ENCODE measurements at places on chromosomes 7 and 10.

GRCh38 chr7:4603843-4604231 lies 78.3 kb upstream of the FOXK1 start:
- no peak for DNase-seq

- DNase-seq, result no peak
These were observed 33.2 kb upstream of the MKRN1 start for GRCh38 chr7:140512317-140513000.

DNA sequence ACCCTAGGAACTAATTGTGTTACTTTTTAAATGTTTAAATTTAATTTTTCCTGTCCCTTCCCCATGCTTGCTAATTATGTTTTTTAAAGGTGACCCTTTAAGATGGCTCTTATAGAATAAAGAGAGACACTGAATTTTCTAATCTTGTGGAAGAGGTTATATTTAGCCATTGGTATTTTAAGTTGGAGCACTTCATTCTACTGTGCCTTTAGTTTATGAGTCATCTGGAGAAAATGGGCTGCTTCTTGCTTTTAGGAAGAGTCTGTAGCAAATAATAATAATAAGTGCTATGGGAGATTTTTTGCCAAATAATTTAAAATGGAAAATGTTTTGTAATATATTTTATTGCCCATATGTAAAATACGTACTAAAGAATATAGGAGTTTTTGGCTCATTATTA lies 139.7 kb downstream of the ADK start:
- DNase-seq, result no peak

GRCh38 chr10:116792817-116793216 lies 50.5 kb upstream of the HSPA12A start:
- DNase-seq, result no peak

DNA sequence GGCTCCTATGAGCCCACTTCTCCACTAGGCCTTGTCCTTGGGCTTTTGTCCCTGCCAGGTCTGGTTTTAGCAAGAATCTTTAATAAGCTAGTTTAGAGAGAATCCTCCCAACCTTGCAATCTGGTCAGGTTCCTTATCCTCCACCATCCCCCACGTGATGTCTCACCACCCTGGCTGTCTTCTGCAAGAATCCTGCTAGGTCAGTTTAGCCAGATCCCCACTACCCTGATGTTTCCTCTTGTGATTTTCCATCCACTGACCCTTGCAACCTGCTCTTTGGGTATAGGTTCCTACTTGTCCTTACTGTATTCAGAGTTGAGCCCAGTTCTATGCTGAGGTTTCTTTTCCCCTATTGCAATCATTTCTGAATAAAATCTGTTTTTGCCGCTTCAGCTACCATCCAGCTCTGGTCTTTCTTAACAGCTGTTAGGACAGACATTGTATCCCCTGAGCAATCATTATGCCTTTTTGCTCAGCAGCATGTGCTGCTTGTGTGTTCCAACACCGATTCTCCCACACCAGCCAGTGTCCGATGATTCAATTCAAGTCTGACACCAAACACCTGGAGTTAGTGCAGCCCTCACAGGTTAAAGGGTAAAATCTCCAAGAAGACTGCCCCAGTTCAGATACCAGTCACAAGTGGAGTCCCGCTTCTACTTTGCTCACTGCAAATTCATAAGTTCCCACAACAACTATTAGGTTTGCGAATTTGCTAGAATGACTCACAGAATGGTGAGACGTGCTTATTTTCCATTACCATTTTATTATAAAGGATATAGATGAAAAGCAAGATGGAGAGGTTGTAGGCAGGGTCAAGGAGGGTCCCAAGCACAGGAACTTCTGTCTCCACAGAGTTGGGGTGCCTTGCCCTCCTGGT lies 62.2 kb upstream of the ADCY1 start:
- no peak for DNase-seq

DNA sequence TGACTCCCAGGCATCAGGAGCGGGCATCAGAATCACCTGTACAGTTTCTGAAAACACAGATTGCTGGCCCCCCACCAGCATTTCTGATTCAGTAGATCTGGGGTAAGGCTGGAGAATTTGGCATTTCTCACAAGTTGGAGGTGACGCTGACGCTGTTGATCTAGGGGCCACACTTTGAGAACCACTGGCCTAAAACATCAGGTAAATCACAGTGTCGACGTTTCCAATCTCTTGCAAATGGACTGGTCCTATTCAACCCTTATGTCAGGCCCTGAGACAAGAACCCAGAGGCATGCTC lies 564.0 kb downstream of the KCNMA1 start:
- DNase-seq, result no peak

GRCh38 chr7:111729483-111729882 lies 167.2 kb upstream of the IMMP2L start:
- DNase-seq, result no peak

DNA sequence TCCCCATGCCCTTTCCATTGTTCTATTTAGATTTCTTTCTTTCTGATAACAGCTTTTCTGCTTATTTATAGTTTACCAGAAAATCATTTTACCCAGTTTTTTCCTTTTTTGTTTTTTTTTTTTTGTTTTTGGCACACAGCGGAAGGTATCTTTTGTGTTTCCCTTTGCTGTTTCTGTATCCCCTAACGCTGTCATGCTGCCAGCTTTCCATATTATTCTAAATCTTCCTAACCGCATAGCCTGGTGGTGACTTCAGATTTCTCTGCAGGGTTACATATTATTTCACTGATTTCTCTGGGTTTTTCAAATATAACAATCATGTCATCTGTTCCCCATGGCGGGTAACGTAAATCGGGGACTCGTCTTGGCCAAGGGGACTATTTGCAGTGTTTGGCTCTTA lies 4.0 kb upstream of the SLC29A4 start:
- DNase-seq, result no peak

DNA sequence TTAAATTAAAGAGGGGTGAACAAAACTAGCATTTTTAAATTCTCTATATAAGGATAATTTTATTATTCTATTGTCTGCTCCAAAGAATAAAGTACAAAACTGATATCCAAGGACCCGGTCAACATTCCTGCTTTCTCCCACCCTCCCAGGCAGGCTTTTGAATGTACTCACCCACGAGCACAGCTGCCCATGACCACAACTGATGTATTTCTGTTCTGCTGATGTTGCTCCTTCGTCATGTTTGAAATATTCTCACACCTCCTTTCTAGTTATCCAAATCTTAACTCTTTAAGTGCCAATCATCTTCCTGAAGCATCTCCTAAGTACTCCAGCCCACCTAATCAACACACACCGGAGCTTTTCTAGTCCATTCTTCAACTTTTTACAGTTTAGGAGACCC lies 46.7 kb downstream of the CALD1 start:
- DNase-seq, result no peak

GRCh38 chr7:35735396-35735795 lies 40.5 kb upstream of the HERPUD2 start:
- no peak for DNase-seq

DNA sequence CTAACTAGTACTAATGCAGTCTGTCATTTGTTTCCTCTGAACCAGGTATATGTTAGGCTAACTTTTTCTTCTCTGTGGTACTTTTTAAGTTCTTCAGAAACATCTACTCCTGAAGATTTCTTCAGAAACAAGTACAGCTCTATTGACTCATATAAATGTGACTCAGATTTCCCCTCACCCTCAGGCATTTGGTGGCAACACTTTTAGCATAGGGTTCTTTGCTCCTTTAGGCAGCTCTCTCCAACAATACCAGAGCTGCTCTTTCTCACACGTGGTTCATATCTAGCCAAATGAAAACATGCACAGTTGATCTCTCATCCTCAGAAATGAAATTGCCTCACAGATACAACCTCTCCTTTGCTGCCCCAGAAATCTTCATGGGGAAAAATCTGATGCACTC lies 939.8 kb downstream of the SORCS1 start:
- DNase-seq, result no peak

- no peak for DNase-seq
These were observed 14.4 kb upstream of the SAMD9 start for GRCh38 chr7:93132216-93132615.

GRCh38 chr10:36468620-36469019 lies 656.8 kb upstream of the ANKRD30A start:
- DNase-seq, result no peak

DNA sequence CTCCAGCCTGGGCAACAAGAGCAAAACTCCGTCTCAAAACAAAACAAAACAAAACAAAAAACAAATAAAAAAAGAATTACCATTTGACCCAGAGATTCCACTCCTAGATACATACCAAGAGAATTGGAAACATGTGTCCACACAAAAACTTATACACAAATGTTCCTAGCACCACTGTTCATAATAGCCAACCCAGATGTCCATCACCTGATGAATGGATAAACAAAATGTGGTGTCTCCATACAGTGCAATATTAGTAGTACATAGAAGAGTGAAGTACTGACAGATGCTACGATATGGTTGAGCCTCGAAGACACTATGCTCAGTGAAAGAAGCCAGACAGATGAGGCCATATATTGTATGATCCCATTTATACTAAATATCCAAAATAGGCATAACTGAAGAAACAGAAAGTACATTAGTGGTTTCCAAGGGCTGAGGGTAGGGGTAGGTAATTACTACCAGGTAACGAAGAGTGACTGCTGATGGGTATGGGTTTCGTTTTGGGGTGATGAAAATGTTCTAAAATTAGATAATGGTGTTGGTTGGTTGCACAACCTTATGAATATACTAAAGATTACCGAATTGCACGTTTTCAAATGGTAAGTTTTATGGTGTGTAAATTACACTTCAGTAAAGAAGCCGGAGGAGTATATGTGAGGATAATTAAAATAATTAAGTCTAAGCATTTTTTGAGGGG lies 20.0 kb downstream of the MYO1G start:
- no peak for DNase-seq

DNA sequence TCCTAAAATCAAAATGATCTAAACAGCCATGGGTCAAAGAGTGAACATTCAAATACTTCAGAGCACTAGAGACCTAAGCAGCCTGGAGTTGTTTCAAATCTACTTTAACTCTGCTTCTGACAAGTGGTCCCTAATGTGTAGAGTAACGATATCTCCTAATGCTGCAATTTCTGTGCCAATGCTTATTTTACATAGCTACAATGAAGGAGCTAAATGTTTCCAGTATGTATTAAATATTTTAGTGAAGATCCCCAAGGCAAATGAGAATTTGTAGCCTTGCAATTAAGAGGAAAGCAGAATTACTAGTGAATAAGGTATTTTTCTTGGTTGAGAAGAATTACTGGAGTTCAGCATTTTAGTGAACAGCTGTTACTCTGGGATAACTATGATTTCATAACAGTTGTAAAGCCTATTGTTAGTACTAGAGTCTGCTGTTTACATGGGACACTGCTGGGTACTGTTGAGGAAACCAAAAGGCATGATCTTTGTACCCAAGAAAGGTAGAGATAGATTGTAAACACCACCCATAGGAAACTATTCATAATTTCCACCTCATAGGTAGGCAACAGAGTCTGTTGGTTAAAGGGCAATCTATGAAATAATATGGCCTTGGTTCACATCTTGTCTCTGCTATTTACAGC lies 271.9 kb downstream of the PLXDC2 start:
- DNase-seq, result no peak

DNA sequence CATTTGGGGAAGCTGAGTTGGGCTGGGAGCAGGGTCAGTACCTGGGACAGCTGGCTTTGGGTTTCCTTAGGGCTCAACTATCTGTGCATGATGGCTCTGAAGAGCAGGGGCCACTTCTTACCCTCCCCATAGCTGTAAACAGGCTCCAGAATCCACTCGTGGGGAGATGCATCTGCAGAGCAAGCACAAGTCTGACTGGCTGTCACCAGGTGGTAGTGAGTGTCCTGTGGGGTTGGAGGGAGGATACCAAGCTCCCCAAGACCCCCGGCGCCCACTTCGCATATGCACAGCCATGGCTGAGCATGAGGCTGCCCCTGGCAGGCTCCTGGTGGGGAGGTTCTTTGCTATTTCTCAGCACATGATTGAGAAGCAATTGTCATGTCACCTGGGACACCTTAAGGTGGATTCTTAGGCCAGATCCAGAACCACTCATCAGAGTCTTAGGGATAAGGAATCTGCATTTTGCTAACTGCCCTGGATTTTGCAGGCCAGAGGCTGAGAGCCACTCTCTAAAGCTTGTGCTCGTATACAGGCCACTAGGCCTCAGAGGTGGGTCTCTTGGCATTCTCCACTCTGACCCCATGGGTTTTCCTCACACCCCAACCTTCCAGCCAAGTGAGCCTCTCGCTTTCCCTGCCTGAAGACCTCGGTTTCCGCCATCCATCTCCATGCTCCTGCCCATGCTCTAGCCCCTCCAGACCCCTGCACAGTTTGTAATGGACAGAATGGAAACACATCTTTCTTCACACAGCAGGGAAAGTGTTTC lies 53.7 kb downstream of the ADCY1 start:
- DNase-seq, result no peak

DNA sequence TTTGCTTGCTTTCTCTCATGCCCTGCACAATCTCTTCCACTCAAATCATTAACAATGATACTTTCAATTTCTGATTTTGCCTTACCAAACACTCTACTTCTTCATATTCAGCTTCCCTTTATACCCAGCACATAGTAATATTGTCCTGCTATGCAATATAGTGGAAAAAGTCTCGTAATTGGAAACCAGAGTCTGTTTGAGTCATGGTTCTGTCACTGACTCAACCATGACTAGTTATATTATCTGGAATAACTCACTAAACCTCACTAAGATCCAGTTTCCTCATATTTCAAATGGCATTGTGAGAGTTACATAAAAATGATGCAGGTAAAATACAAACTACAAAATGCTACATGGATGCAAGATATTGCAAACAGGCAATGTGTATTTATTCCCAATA lies 98.5 kb upstream of the LRRTM3 start:
- no peak for DNase-seq

- DNase-seq, result no peak
These were observed 102.7 kb upstream of the MKLN1 start for GRCh38 chr7:131224996-131225395.

- DNase-seq, result no peak
These were observed 12.8 kb upstream of the LBX1 start for GRCh38 chr10:101241840-101242707.

GRCh38 chr7:118140468-118140867 lies 43.5 kb upstream of the LSM8 start:
- DNase-seq, result no peak

GRCh38 chr7:158010961-158011693 lies 576.5 kb downstream of the PTPRN2 start:
- no peak for DNase-seq

- no peak for DNase-seq
These were observed 717.1 kb upstream of the LRRN3 start for GRCh38 chr7:110373859-110374258.

- no peak for DNase-seq
These were observed 45.2 kb downstream of the PYROXD2 start for GRCh38 chr10:98369801-98370200.

DNA sequence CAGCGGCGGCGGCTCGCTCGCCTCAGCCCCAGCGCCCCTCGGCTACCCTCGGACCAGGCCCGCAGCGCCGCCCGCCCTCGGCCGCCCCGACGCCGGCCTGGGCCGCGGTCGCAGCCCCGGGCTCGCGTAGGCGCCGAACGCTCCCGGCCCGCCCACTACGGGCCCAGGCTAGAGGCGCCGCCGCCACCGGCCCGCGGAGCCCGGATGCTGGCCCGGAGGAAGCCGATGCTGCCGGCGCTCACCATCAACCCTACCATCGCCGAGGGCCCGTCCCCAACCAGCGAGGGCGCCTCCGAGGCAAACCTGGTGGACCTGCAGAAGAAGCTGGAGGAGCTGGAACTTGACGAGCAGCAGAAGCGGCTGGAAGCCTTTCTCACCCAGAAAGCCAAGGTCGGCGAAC lies 18.2 kb upstream of the TSPAN33 start:
- no peak for DNase-seq

All from stimulated activated CD4-positive, alpha-beta T cell treated with anti-CD3 and anti-CD28 coated beads, Interleukin-4, amount 100 ng/mL, for 4 hours (primary cell).